Fibroblast of the conjunctiva (primary cell): ENCODE measurements at places on chromosomes 11 and 22.
A peak's percentile ranks its signal among the peaks of the same experiment; 100 is the strongest.

DNA sequence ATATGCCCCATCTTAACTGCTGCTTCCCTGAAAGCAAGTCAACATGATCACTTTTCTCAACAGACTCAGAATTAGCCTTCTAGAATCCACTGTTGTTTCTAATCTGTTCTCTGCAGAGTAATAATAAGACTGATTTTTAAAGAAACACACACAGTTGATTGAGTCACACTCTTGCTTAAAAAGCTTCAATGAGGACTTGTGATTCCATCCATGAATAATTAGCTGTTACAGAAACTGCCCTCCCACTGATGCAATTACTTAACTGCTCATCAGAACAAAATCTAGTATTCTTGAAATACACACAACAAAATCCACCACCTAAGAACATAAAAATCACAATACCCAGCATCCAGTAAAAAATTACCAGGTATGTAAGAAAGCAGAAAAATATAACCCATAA is 100.5 kb upstream of the TIMP3 start:
- DNase-seq = no peak

DNA sequence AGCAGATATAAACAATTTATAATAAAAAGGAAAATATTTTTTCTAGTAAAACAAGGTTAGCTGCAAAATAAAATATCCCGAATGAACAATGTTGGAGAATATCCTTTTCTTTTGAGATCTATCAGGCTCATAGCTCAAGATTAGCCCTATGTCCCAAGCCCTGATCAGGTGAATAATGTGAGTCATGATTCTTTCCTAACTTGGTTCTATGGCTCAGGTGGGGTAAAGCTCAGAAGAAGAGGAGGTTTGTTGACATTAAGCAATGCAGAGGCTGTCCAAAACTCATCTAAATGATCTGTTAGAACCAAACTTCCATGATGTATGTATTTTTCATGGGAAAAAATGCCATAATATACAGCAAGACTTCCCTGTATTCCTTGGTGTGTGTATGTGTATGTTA is 86.1 kb downstream of the TRIM44 start:
- DNase-seq = no peak

GRCh38 chr11:94851864-94852636 is 83.9 kb downstream of the AMOTL1 start:
- no peak for DNase-seq

GRCh38 chr11:5281596-5281995 is 11.9 kb upstream of the HBE1 start:
- no peak for DNase-seq

GRCh38 chr11:12276831-12277475 is 100.4 kb upstream of the PARVA start:
- no peak for DNase-seq

DNA sequence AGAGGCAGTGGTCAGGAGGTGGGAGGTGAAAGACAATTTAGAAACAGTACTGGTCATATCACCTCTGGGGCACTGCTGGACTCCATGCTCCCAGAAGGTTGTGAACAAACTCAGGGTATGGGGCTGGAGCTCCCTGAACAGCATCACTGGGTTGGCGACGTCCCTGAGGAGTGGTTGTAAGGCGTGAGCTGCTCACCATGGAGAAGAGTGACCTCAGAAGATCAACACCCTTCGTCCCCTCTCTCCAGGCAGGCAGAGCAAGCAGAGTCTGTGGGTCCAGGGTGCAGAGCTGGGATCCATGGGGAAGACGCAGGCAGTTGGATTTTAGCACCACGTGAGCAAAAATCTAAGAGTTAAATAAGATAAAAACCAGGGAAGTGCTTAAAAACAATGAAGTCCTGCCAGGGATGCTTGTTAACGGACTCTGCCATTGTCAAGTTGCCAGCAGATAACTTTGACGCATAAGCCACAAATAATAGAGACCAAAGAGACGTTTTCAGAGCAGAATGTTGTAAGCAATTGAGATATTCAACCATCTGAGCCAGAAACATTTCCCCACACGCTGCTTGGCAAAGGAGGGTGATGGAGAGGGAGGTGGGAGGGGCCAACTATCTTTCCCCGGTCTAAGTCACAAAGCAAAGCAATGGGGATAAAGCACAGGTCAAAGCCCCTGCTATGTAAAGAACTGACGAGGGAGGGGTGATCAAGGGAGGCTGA is 13.6 kb downstream of the PNPLA5 start:
- no peak for DNase-seq

- no peak for DNase-seq
Measured at GRCh38 chr22:36528341-36528740, 625 bp downstream of the EIF3D start.

- peak; percentile 77 for DNase-seq
Measured at GRCh38 chr11:26753723-26754504, 32.1 kb upstream of the SLC5A12 start.

GRCh38 chr11:128310676-128311445 is 276.5 kb downstream of the ETS1 start:
- no peak for DNase-seq

- DNase-seq = no peak
Measured at GRCh38 chr11:85682330-85683305, 3.4 kb downstream of the CCDC89 start.

GRCh38 chr11:88427719-88428118 is 90.2 kb upstream of the CTSC start:
- no peak for DNase-seq

DNA sequence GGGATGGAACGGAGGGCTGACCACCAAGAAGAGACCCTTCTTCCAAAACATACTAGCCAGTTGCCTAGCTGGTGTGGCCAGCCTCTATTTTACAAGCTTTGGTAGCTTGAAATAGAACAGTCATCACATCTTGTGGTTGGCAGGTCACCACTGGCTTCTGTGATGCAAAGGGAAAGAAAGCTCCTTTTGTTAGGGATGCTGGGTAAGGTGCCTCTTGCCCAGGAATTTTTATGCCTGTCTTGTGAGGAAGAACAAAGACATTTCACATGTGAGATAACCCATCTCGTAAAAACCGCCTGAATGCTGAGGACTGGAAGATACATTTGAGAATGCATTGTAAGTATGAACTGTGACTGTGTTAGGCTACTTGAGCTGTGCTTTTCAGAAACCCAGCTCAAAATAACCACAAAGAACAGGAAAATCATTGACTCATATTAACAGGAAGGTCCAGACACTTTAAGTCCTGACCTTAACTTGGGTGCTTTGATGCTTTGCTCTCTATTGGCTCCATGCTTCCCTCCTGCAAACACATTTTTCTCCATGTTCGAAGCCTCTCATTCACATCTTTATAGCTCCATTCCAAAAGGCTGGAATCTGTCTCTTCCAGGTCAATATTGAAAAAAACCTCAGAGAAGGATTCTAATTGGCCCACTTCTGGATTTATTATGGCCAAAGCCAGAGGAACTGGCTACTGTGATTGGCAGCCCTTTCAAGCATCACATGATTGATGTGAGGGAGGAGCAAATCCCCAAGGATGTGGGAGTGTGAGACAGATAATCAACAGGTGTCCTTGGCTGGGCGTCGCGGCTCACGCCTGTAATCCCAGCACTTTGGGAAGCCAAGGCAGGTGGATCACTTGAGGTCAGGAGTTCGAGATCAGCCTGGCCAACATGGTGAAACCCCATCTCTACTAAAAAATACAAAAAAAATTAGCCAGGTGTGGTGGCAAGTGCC is 53.9 kb downstream of the MICAL2 start:
- DNase-seq = no peak

- DNase-seq = no peak
Measured at GRCh38 chr11:73367482-73368024, 8.6 kb upstream of the RELT start.

DNA sequence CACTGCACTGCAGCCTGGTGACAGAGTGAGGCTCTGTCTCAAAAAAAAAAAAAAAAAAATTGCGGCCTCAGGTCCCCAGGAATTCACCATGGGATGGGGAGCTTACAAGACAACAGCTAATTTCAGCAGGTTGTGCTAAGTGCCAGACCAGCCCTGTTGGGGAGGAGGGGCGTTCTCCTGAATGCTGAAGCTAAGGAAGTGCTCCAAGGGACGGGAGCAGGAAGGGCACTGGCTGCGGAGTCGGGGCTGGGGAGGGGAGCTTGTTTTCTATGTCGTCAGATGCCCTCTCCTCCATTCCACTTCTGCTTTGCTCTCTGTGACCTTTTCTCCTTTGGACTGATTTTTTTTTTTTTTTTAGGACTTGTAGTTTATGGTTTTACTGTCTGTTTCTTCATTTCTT is 4.5 kb downstream of the ADAMTS15 start:
- no peak for DNase-seq

DNA sequence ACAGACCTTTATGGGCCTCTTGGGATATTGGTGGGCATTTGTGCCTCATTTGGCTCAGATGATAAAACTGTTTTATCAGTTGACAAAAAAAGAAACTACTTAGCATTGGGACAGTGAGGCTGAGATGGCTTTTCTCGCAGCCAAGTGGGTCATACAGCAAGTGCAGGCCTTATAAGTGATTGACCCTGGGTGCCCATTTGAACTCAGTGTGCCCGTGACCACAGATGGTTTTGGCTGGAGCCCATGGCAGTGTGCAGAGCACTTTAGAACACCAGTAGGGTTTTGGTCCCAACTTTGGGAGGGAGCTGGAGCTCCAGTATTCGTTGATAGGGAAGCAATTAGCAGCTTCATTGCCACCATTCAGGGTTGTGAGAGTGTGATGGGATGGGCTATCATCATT is 404.5 kb upstream of the LARGE1 start:
- no peak for DNase-seq

GRCh38 chr11:35040221-35040942 is 98.6 kb upstream of the CD44 start:
- DNase-seq = peak; percentile 74

DNA sequence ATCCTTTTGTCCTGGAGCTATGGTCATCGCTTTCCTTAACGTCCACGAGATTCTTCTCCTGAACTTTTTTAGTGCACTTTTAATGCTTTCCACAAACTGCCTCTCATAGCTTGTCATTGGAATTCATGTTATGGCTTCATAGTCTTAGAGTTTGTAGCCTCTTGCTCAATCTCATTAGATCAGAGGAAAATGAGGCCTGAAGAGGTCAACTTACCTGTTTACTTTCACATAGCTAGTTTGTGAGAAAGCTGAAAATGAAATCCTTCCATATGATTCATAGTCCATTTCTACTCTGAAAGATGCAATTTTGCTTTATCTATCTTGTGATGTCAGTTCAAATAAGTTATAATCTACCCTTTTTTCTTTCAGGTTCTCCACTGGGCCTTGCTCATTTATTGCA is 1747.2 kb upstream of the RAG2 start:
- no peak for DNase-seq

DNA sequence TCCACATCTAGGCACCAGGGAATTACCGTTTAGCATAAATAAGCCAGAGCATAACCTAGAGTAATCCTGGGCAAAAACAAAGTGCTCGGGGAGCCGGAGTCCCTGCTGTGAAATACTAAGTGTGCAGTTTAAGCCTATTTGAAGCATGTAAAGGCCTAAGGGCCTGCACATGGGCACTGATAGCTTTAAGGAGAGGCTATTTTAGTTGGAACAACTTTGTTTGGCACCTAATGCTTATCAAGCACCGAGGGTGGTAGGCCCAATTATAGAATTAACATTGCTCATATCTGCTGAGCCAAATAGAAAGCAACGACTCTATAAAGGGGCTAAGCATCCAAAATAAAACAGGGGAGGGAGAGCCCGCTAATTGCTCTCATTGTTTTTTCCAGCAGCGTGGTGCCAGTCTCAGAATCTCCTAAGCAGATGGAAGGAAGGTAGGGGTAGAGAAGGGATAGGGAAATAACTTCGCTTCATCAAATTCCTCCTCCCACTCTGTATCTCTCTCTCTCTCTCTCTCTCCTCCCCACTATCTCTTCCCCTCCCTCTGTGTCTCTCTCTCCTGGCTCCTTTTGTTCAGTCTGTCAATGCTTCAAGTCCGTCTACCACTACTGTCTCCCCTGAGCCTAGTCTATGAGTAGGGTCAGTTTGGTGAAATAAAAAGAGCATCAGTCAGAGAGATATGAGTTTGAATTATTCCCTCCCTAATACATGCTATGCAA is 292.8 kb downstream of the NXPE2 start:
- DNase-seq = no peak

GRCh38 chr22:34017205-34017604 is 96.9 kb upstream of the LARGE1 start:
- DNase-seq = no peak
